WTC11 (cell line): ENCODE measurements at places on chromosomes 7 and 10.

DNA sequence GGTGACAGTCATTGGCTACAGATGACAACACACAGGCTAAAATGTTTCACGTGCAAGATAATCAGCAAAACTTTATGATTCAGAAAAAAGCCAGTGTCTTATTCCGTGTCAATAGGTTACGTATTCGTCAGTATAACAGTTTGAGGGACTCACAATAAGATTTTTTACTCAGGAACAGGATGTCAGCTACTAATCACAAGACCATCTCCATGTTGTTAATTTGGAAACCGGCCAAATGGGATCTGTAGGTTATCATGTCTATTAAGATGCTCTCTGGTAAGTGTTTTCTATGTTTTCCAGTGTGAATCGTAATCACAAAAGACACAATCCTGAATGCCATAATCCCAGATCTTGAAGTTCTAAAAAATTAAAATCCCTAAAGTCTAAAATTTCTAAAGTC, 197.3 kb downstream of the ETV1 start:
- no peak for DNase-seq

DNA sequence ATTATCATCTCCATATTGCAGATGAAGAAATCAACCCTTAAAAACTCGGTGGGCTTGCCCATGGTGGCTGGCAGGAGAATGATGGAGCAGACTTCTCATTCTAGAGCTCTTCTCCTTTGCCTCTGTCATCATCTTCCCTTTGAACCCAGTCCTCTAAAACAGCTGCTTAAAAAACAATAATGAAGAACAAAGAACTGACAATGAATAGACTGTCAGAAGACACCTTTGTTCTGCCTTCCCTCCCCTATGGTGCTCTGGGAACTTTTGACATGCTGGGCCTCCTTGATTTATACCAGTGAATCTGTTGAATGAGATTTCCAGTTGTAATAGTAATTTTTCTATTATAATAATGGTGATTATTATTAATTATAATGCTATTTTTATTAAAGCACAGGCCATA, 103.0 kb downstream of the SORCS3 start:
- DNase-seq = no peak

DNA sequence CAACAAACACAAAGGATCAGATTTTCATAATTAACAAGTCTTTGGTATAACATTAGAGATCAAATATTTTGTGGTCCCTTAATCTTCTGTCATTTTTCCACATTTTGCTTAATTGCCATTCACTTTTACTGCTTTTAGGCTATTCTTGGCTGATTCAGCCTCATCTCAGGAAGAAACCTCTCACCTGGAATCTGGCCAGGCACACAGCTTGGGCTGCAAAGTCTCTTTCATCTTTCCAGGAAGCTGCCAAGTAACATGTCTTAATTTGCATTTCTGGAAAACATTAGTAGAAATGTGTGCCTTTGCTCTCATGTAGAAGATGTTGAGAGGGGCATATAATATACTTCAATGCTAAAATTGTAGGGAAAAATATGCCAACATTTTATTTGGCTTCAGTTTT, 174.2 kb upstream of the STEAP4 start:
- DNase-seq = no peak

DNA sequence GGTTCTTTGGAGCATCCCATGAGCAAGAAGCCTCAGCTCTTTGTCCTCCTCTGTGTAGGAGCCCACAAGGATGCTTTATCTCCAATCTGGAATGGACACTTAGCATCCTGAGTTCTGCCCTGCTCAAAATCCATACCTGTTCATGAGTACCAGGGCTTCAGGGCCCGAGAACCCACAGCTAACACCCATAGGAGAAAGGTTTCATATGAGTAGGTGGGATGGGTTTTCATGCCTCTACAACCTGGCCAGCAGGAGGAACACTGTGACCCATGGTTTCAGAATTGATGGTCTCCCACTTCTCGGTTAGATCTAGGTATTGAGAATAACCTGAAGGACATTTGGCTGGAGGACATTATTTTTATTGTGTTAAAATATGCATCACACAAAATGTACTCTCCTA, 57.8 kb downstream of the TBXAS1 start:
- DNase-seq = no peak

GRCh38 chr7:6221340-6222319, 50.8 kb downstream of the CYTH3 start:
- no peak for DNase-seq

DNA sequence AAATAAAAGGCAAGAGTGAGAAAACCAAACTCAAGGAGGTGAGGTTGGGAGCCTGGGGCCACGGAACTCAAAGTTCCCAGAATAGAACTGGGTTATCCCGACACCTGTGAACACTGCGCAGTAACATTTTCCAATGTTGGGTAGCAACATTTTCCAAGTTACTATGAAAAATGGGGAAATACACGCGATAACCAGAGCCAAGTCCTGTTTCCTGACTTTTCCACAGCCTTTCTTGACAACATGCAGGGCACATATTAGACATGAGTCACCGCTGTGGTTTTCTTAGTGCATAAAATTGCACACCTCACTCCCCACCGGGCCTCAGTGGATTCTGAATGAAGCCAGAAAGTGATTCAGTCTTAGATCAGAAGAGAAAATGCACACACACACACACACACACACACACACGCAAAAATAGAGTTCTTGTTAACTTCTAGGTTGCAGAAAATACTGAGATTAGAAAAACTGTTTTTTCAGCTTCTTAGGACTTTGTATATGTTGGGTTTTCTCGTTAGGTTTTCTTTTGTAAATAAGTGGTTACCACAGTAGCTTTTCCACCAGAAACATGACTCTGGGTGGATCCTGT, 70.0 kb downstream of the CAMK1D start:
- no peak for DNase-seq

GRCh38 chr7:111232249-111233084, 141.5 kb downstream of the LRRN3 start:
- DNase-seq = no peak

DNA sequence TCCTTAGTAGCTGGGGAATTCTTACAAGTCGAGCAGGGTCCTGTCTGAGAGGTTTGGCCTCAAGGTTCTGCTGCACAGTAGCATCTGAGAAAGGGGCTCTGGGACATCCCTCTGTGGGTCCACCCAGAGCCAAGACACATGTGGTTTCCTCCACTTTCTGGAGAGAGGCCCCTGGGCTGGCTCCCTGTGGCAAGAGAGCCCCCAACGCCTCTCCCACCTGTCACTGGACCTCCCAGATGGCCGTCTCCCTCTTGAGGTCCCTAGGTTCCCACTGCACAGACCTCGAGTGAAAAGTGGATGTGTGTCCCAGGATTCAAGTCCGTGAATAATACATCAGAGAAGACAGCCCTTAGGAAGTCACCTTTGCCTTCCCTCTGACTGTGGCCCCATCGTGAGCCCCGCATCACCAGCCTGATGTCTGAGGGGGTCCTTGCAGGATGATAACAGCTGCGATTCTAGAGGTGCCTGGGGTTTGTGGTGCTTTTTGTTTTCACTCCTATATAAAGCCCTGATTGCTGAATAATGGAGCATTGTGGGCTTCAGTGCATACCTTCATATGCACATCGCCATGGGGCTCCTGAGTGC, 319.0 kb downstream of the GLRX3 start:
- DNase-seq = no peak

DNA sequence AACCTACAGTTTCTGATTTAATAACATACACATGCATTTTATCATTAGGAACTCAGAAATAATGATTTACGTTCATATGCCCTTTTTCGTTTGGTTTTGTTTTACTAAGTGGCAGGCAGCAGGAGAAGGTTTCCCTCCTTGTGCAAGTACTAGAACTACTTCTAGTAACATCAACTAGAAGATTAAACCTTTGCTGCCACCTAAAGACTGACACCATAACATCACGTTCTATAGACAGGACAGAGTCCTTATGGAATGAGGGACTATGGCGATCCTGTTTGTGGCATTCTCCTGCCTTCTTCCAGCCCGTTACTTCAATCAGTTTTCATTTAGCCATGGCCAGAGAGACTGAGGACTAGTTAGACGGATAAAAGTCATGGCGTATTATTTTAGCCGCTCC, 53.2 kb downstream of the GAD2 start:
- no peak for DNase-seq

GRCh38 chr7:121107923-121108498, 119.5 kb downstream of the CPED1 start:
- no peak for DNase-seq

DNA sequence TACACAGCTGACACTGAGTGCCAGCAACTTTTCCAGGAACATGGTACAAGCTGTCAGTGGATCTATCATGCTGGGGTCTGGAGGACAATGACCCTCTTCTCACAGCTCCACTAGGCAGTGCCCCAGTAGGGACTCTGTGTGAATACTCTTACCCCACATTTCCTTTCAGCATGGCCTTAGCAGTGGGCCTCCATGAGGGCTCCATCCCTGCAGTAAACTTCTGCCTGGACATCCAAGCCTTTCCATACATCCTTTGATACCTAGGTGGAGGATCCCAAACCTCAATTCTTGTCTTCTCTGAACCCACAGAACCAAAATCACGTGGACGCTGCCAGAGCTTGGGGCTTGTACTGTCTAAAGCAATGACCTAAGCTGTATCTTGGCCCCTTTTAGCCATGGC, 116.8 kb downstream of the IQUB start:
- no peak for DNase-seq

GRCh38 chr7:92359801-92360200, 87.5 kb upstream of the GATAD1 start:
- DNase-seq = no peak
